ENCODE measurements at places on chromosomes 2 and 18. TPM values are rescaled to one million over a fixed set of nuclear protein-coding genes. Genes with fewer than 3 reads are reported as not detected.
A peak's percentile ranks its signal among the peaks of the same experiment; 100 is the strongest.

DNA sequence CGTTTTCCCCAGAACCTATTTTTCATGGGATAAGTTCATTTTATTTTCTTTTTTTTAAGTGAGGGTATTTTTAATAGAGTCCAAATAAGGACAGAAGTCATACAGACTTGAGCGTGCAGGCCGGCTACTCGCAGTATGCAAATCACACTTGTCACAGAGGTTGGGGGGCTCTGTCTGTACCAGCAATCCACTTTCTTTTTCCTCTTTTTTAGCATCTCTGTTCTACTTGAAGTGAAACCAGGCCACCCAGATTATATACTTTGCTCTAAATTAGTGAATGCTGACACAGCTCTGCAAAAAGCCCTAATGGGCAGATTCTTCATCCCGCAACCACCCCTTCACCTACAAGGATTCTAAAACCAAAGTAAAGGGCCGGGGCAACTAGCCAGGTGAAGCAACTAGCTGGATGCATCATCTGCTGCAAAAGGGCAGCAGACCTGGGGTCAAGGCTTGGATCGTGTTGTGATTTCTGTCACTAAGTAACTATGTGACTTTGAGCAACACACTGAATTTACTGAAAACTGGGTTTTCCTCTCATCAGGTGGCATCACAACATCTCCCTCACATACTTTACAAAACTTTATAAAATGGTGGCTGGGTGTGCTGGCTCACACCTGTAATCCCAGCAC lies 18.4 kb downstream of the KDSR start:
- no peak for DNase-seq

DNA sequence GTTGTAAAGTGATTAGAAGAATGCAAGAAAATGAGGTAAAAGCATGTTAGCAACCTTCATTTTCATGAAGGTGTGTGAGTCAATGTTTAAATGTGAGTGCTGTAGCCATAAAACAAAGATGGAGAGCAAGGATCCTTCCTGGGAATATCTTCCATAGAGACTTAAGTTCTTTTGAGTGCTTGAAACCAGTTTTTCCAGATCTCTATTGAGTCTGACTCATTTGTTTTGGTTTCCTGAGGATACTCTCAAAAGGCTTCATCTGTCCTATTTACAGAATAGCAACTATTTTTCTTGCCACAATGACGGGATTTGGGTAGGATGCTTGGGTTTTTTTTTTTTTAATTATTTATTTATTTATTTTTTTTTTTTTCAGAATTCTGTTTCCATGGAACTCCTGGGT lies 45.9 kb upstream of the ASB1 start:
- DNase-seq = no peak

GRCh38 chr2:224909885-224910573 lies 132.2 kb downstream of the DOCK10 start:
- no peak for DNase-seq

GRCh38 chr2:102438578-102438977 lies 15.6 kb downstream of the IL18RAP start:
- no peak for DNase-seq

CTAGE1 gene
- total RNA-seq = not detected

DNA sequence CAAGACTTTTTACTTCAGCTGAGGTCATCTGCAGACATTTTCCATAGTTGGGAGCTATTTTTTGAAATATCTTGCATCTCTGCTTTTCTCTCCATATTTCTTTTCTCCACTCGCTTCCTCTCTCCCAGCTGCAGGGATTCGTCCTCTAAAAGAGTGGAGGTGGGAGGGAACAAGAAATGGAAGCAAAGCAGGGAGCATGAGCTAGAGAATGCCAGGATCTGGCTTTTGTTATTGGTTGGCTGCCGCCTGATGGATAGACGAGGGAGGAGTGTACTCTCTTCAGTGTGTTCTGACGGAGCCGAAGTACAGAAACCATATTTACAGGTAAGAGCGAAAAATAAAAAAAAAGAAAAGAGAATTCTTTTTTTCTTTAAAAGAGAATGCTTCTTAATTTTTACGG lies at the start of gene CSRNP3:
CSRNP3 (plus strand) TSS at position 282 of the 400 bp plus-strand sequence. CDS start 125,368 bp downstream, outside the sequence.
- peak; percentile 41 for DNase-seq

- DNase-seq = no peak
These were observed 680 bp upstream of the LBH start for GRCh38 chr2:30230497-30231211.

GALNT5 gene
- total RNA-seq = 66.5 TPM

NPHP1 gene
- total RNA-seq = 1.3 TPM

SKOR2 gene
- total RNA-seq = not detected

GCG gene
- total RNA-seq = 55.9 TPM

CPS1 gene
- total RNA-seq = 0.18 TPM

DNA sequence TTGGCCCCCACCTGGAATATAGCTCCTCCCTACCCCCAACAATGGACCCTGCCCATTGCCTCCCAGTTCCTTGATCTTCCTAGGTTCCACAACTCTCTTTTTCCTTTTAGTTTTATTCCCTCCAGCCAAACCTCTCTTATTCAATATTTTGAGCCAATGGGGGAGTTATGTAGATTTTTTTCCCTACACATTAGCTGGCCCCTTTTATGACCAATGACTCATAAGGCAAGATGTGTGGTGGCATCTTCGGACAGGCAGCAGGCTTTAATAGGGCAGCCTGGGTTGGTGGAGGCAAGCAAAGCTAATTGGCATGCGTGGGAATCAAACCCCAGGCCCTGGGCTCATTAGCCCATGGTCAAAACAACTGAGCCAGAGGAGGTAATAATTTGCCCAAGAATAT lies 9.2 kb downstream of the GRP start:
- no peak for DNase-seq

GRCh38 chr18:60099709-60100108 lies 199.9 kb downstream of the PMAIP1 start:
- DNase-seq = no peak

- DNase-seq = no peak
These were observed 198.6 kb downstream of the TFCP2L1 start for GRCh38 chr2:121086450-121086849.

DNA sequence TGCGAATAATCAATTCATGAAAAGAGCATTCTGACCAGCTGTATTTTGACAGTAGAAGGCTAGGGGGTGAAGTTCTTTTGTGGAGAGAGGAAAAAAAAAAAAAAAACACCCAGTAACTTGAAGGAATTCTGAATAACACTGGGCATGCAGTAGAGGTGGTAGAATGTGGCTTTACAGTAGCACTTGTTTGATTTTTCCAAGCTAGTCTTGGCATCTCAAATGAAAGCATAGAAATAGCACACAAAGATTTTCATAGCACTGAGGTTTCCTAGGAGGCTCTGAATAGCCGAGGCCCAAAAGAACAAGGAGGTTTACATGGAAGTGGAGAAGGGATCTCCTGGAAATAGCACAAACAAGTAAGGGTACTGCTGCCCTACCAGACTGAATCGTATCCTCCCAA lies 470.2 kb upstream of the CDH20 start:
- DNase-seq = no peak

- DNase-seq = peak; percentile 84
These were observed 36.6 kb downstream of the SCTR start for GRCh38 chr2:119487434-119488244.

FMNL2 gene
- 14.8 TPM for total RNA-seq

HOXD10 gene
- 14.8 TPM for total RNA-seq

GRCh38 chr2:211035548-211036185 lies 479.3 kb downstream of the CPS1 start:
- no peak for DNase-seq
